HCT116 (cell line): ENCODE measurements at places on chromosomes 7 and 10. TPM values are rescaled to one million over a fixed set of nuclear protein-coding genes. Genes with fewer than 3 reads are reported as not detected.

- no peak for DNase-seq
These were observed 22.6 kb downstream of the PFKFB3 start for GRCh38 chr10:6225263-6225814.

- DNase-seq, result no peak
These were observed 76.4 kb downstream of the GRK5 start for GRCh38 chr10:119283818-119284217.

- no peak for DNase-seq
These were observed 84.9 kb downstream of the C10orf105 start for GRCh38 chr10:71634531-71635164.

GRCh38 chr10:124205432-124205831, 112.0 kb upstream of the CHST15 start:
- DNase-seq, result no peak

GRCh38 chr10:28938745-28939144, 261.4 kb downstream of the BAMBI start:
- no peak for DNase-seq

Gene CAMK1D
- total RNA-seq, result 9.6 TPM

DNA sequence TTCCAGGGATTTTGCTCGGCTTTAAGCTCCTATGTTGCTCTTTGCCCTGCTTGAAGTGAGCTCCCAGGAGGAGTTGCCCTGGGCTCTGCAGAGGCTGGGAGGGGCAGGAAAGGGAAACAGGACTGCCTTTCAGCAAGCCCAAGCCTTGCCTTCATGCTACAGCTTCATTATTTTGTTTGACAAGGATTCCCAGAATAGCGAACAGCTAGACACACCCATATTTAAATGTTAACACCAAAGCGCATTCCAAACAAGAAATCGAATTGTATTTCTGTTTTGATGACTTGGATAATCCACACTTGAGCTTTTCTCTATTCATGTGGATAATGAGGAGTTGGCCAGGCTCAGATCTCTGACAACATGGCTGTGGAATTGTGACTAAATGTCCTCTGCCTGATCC, 6.3 kb downstream of the KIAA1217 start:
- DNase-seq, result no peak

DNA sequence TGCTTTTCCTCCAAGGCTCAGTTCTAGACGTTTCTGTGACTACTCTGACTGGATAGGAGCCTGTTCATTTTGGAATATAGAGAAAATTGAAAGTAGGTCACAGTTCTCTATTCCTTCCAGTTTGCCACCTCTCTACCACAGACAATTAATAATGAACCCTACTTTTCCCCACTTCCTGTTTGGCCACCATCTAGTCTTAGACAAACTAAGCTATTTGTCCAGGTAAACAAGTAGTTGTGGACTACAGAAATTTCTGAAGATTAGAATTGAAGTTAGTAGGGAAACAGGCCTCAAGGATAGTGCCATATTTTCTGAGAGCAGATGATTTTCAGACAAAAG, 87.0 kb downstream of the AUTS2 start:
- no peak for DNase-seq

GRCh38 chr7:80634505-80634904, 3.9 kb upstream of the CD36 start:
- DNase-seq, result no peak

Gene NME8
- total RNA-seq, result not detected

Gene SEMA3D
- total RNA-seq, result 1.4 TPM

- no peak for DNase-seq
These were observed 45.4 kb downstream of the KAT6B start for GRCh38 chr10:74871595-74872382.

DNA sequence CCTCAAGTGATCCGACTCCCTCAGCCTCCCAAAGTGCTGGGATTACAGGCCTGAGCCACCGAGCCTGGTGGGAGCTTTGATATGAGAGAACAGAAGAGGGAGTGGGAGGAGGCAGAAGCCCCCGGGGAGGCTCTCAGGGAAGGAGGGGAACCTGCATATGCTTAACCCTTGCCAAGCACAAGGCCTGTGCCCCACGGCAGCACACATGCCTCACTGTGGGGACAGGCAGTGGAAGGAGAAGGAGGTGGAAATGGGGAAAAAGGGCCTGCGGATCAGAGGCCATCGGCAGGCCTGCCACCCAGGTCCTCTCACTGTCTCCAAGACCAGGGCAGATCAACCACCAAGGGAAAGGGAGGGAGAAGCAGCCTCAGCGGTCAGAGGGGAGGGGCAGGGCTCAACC, 7.2 kb upstream of the GRID1 start:
- DNase-seq, result no peak

Gene FAM13C
- total RNA-seq, result 0.42 TPM

Gene SPOCK2
- 1.1 TPM for total RNA-seq

DNA sequence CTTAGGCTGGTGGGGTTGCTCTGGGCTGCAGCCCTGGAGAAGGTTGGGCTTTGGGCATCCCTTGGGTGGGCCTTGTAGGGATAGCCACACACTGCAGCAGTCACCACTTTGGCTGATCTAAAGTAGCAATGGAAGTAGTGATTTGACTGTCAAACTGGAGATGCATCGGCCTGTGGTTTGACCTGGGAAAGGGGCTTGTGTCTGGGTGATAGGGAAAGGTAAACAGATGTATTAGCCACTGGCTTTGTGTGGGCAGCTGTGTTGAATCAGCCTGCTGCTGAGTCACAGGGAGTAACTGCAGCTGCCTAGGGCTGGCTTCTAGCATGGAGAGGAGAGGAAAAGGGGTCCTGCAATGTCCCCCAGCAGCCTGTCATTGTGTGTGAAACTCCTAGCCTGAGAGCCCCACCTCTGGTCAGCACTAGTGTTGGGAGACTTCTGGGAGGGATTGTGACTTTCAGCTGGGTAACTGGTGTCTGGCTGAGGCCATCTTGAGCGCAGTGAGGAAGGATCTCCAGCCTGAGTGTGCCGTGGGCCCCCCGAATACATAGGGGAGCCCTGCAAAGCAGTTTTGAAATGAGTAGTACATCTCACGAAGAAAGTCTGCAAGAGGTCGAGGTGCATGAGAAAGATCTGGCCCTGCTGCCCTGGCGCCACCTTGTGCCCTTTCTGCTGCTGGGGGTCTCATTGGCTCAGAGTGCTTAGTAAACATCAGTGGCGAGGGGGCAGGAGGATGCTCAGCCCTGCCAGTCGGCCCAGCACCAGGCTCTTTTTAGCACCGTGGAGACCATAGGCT, 117.3 kb downstream of the FANK1 start:
- no peak for DNase-seq

DNA sequence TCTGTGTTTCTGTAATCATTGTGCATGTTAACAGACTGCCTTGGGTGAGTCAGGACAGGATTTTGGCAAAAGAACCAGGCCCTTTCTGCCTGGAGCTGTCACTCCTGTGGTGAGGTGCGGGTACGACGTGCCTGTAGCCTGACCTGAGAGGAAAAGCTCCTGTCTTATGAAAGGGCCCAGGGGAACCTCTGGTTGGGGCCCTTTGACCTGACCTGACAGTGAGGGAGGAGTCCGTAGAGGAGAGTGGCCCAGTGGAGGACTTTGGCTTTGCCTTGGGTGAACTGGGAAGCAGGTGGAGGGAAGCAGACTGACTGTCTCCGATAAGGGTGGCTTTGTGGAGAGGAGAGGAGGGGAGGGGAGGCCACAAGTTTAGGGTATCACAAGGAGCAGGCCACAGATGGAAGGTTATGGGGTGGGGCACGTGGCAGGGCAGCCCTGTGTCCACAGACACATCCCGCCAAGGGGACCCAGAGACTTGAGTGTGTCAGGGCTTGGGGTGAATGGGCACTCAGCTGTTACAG, 6.9 kb downstream of the PFKP start:
- DNase-seq, result no peak

Gene GARS1
- 329 TPM for total RNA-seq

Gene GIMAP8
- 0.15 TPM for total RNA-seq

Gene IFIT1B
- not detected for total RNA-seq

DNA sequence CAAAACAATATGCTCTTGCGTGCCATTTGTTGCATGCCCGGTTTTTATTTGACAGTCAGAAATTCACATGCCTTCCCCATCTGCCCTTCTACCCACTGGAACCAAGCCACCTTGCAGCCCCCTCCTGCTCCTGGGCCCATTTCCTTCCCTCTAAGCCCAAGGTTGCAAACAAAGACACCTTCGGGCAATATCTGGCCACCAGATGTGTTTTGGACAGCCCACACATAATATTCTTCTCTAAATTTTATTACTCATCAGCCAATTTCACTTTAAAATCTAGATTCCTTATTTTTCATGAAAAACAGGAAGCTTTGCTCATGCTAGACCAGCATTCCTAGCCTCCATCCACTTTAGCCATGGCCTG, 18.2 kb upstream of the C10orf105 start:
- DNase-seq, result no peak

Gene CALY
- total RNA-seq, result 0.47 TPM

GRCh38 chr10:24039897-24040296, 169.0 kb upstream of the KIAA1217 start:
- no peak for DNase-seq

GRCh38 chr7:108294595-108294994, 161.6 kb downstream of the NRCAM start:
- no peak for DNase-seq

DNA sequence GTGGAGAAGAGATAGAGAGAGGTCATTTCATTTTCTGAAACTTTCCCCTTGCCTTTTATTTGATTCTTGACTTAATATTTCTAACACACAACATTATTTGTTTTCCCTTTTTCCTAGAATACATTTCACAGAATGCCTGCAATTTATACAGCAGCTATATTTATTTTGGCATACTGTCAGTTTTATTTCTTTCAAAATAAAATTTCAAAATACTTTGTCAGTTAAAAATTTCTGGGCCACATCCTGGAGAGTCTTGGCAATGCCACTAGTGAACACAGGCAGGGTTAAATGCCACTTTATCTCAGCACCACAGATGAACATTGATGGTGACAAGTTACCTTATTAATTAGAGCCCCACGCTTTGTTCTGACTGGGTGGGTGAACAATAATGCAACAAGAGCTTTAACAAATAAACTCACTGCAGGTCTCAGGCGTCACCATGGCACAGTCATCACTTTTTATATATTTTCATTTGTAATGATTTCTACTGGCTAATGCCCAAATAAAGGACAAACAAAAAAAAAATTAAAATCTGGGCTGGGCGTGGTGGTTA, 494.0 kb downstream of the KIF20B start:
- DNase-seq, result no peak

- DNase-seq, result no peak
These were observed 81.8 kb upstream of the GPR26 start for GRCh38 chr10:123584419-123584775.

- no peak for DNase-seq
These were observed 37.8 kb downstream of the DIP2C start for GRCh38 chr10:651692-652091.

Gene SPDYE16
- not detected for total RNA-seq

Gene SPDYE2
- not detected for total RNA-seq

DNA sequence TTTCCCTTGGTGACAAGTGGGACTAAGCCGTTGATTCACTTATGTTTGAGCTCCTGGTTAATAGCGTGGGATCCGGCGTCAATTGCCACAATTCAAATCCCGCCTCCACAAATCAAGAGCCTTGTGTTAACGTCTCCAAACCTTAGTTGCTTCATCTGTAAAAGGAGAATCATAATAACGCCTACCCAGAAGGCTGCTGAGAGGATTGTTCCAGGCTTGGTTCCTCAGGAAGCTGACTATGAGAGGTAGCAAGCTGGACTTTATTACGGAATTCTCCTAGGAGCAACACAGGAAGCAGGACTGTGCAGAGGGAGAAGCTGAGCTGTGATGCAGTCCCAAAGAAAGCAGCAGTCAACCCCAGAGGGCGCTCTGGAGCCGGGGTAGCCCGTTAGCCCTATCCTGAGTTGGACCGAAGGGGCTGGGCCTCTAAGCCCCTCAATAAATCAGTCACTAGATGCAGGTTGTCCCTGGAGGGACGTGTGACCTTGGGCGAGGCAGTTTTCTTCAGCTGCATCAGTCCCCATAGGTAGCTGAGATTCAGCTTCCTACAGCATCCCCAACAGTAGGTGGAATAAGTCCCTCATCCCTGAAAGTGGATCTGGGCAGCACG, 6.9 kb upstream of the BAG3 start:
- DNase-seq, result no peak

DNA sequence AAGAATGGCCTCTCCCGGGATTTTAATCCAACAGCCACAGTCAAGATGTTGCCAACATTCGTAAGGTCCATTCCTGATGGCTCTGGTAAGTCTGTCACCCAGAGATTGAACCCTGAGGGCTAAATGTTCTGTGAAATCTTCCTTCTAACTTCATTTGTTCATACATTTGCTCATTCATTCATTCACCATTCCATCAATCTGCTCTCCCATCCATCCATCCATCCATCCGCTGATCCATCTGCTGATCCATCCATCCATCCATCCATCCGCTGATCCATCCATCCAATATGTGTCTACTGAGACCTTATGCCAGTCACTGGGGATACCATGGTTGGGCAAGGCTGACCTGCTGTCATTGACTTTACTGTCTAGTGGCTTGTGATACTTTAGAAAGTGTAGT, 65.6 kb downstream of the HK1 start:
- no peak for DNase-seq

DNA sequence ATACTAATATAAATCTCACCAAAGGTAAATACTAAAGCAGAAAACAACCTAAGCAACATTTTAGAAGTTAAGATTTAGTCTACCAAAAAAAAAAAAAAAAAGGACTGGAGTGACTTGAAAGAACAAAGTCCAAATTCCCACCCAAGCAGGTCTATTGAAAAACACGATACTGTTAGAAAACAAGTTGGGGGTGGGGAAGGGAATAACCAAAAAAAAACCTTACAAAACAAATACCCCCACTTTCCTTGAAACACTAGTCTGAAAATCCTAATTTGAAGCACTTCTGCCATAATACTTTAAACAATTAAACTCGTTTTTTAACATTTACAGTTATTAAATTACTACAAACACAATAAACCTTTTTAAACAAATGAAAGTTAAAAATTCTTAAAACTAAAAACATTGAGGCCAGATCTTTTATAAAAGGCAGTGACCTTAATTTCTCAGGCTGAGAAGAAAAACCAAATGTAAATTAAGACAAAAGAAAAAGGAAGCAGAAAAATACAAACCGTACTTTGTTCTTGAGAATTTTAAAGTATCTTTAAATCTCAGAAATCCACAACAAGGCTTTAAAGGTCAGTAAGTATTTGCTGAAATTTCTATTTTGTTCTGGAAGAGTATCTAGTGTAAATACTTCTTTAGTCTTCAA, 135.1 kb downstream of the NRBF2 start:
- no peak for DNase-seq
